GM06990 (cell line): ENCODE measurements at places on chromosomes 11 and 22.

- DNase-seq = no peak
Measured at GRCh38 chr11:70460964-70461363, 62.6 kb downstream of the CTTN start.

DNA sequence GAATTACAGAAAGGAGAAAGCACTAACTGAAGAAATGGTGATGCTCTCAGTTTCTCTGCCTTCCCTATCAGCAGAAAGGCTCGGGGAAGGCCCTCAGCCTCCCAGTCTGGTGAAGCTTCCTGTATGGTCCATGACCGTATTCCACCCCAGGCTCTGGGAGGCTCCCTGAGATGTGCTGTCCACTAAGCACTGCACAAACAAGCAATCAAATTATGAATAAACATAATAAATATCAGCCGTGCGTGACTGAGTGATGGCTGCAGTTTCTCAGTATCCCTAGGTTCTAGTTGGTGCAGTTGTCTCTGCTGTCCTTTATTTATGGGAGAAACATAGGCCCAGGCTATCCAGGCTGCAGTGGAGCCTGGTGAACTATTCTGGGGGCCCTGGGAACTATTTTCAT lies 3.6 kb downstream of the SMDT1 start:
- DNase-seq = no peak

GRCh38 chr22:46368871-46369715 lies 33.6 kb downstream of the TRMU start:
- DNase-seq = no peak

- no peak for DNase-seq
Measured at GRCh38 chr11:115981814-115982471, 477.7 kb upstream of the CADM1 start.
